Stimulated activated CD8-positive, alpha-beta memory T cell treated with anti-CD3 and anti-CD28 coated beads, Interleukin-4, amount 100 ng/mL, for 24 hours (primary cell): ENCODE measurements at places on chromosomes 11 and 22.

DNA sequence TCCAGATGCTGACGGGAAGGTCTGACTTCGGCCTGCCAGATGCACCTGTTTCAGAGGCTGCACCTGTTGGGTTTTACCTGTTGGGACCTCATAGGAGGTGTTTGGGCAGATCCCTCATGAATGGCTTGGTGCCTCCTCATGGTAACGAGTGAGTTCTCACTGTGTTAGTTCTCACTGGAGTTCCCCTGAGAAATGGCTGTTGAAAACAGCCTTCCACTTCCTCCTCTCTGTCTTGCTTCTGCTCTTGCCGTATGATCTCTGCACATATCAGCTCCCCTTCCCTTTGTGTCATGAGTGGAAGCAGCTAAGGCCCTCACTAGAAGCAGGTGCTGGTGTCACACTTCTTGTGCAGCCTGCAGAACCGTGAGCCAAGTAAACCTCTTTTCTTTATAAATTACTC, 207.6 kb upstream of the SEZ6L start:
- DNase-seq = no peak

DNA sequence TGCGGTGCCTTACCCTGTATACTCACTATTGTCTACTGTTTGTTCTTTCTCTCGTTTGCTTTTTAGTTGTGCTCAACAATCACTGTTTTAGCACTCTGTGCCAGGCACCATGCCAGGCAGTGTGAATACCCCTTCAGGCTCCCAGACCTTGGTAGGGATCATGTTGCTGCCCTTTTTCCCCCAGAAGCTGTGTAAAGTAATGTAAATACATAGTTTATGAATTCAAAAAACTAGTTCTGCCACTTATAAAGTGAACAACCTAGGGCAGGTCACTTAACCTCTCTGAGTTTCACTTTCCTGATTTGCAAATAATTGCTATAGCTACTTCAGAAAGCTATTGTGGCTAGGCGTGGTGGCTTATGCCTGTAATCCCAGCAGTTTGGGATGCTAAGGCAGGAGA, 81.0 kb upstream of the CTSC start:
- DNase-seq = no peak

- no peak for DNase-seq
These were observed 51.8 kb downstream of the ALX4 start for GRCh38 chr11:44258190-44258489.

DNA sequence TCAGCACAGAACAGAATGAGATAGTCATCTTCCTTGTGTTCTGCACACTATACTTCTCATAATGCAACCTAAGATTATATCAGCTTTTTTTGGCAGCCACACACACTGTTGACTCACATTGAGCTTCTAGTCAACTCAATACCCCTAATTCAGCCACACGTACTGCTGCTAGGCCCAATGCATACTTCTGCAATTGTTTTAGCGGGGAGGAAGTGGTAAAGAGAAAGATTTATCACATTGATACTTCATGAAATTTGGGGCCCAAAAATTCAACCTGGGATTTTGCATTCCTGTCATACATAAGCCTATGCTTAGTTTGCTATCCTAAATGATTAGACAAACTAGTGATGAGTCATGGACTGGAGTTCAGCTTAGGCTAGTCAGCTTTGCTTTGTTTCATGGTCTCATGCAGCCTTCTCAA, 8.6 kb upstream of the UPB1 start:
- DNase-seq = no peak

- DNase-seq = no peak
These were observed 231.0 kb downstream of the TTC28 start for GRCh38 chr22:28448625-28449024.

DNA sequence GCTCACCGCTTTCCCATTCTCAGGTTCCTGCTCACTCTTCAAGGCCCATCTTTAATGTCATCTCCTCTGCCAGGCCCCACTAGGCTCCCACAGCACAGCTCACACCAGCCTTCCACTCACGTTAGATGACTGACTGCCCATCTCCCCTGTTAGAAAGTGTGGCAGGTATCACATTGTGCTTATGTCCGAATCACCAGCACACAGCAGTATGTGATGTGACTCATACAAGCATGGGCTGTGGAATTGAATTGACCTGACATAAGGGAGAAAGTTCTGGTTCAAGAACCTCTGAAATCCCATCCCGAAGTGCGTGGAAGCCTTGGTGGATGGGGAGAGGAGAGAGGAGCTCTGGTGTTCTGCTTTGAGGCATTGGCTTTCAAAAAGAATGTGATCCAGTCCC, 6.5 kb downstream of the VSTM5 start:
- no peak for DNase-seq

GRCh38 chr11:39365809-39366436, 2093.5 kb downstream of the LRRC4C start:
- DNase-seq = no peak

DNA sequence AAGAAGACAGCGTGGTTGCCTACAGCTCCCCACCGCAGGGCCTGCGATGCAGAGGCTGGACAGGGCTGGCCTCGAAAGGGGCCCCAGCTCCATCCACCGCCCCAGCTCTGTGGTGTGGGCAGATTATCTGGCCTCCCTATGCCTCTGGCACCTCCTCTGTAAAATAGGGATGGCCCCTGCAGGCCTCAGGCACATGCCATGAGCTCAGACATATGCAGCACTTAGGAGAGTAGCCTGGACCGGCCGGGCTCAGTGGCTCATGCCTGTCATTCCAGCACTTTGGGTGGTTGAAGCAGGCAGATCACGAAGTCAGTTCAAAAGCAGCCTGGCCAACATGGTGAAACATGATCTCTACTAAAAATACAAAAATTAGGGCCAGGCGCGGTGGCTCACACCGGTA, 7.4 kb downstream of the APOBEC3D start:
- no peak for DNase-seq

DNA sequence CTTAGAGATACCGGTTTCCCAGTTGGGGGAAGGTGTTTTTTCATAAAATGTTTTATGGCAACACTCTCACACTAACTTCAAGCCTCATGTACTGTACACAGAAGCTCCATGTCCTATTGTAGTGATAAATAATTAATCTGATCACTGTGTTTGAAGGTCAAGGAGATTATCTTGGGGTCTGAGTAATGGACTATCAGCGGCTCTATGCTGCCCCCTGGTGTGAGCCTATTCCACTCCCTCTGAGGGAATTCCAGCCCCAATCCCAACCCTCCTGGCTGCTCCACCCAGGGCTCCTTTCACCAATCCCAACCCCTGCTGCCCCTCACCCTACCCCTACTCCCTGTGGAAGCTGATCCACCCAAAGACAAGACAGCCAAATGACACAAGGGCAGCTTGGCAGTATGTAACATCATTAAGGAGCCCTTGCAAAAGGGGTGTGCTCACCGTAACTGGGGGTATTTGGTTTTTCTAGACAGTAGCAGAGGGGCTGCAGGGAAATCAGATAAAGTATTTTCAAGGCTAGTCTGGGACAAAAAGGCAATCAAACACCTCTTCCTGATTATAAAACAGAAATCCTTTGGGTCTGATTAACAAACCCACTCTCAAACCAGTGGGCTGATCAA, 22.3 kb downstream of the HPS4 start:
- DNase-seq = no peak

GRCh38 chr11:57481915-57482781, 21.8 kb downstream of the RTN4RL2 start:
- no peak for DNase-seq

- no peak for DNase-seq
These were observed at the start of gene MOGAT2 for GRCh38 chr11:75717608-75718418. Gene MOGAT2 (plus strand): TSS chr11:75717838. CDS start chr11:75717889, 51 bp downstream.

DNA sequence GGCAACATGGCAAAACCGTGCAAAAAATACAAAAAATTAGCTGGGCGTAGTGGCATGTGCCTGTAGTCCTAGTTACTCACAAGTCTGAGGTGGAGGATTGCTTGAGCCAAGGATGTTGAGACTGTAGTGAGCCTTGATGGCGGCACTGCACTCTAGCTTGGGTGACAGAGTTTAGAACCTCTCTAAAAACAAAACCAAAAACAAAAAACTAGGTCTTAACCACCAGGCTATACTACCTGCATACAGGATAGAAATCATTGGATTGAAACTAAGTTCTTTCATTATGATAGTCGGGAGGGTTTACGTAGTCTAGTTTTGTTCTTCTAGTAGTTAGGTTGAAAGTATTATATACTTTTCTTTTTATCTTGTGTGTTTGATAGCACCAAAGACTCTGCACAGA, 5.8 kb downstream of the RNF214 start:
- no peak for DNase-seq

DNA sequence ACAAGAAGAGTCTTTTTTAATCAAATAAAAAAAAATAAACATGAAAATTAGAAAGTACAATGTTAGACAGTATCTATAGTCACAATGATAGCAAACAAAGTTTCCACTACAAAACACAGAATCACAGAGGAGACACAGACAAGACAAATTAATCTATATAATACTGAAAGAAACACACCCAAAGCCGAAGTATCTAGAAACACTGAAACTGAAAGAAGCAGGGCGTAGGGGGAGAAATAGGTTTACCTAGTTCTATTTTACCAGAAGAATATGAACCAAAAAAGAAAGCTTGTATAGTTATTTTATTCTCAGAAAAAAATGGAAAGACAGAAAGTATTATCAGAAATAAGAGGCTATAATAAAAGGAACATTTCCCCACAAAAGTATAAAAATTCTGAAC, 27.1 kb upstream of the NUP50 start:
- DNase-seq = no peak

- DNase-seq = no peak
These were observed 692.5 kb downstream of the KCNA4 start for GRCh38 chr11:29324328-29324727.

DNA sequence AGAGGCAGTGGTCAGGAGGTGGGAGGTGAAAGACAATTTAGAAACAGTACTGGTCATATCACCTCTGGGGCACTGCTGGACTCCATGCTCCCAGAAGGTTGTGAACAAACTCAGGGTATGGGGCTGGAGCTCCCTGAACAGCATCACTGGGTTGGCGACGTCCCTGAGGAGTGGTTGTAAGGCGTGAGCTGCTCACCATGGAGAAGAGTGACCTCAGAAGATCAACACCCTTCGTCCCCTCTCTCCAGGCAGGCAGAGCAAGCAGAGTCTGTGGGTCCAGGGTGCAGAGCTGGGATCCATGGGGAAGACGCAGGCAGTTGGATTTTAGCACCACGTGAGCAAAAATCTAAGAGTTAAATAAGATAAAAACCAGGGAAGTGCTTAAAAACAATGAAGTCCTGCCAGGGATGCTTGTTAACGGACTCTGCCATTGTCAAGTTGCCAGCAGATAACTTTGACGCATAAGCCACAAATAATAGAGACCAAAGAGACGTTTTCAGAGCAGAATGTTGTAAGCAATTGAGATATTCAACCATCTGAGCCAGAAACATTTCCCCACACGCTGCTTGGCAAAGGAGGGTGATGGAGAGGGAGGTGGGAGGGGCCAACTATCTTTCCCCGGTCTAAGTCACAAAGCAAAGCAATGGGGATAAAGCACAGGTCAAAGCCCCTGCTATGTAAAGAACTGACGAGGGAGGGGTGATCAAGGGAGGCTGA, 13.6 kb downstream of the PNPLA5 start:
- no peak for DNase-seq

GRCh38 chr22:16776080-16776479, 49.1 kb downstream of the XKR3 start:
- DNase-seq = no peak

- no peak for DNase-seq
These were observed 18.4 kb downstream of the KCNQ1 start for GRCh38 chr11:2462986-2463765.

DNA sequence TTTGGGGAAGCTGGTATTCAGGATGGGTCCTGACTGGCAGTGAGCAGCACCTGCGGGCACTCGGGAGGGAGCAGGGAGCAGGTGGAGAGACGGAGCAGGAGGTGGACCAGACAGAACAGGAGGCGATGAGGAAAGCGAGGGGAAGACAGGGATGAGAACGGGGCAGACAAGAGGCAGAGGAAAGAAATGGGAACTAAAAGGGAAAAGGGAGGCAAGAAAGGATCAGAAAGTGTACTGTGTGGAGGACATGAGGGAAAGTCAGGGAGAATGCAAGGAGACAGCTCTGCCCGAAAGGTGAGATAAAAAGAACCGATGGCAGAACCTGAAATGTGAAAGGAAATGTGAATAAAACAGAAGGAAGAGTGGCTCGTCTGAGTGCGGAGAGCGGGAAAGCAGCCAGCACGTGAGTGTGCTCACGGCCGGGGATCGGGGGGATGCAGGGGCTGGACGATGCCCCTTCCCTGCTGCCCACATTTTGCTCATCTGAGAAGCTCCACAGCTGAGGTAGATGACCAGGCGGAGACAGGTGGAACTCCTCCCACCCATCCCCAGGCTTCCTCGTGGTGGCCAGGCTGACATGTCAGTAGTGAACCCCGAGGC, 494.4 kb upstream of the B3GAT1 start:
- no peak for DNase-seq

DNA sequence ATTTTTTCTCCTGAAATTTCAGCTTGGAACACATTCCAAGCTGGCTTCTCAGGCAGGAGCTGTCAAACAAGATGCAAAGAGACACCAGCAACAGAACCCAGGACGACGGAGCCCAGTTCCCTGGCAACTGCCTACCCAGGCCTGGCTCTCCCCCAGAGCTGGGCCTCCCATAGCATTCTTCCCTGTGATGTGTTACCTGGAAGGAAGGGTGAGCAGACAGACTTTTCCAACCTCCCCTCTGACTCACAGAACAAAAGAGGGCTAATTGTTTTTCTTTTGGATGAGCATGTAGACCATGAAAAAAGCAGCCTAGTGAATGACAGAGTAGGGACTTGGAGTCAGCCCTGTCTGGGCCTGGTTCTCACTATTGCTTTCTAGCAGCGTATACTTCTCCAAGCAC, 55.3 kb upstream of the BMAL1 start:
- no peak for DNase-seq

GRCh38 chr11:45078236-45079074, 68.0 kb upstream of the PRDM11 start:
- DNase-seq = no peak

DNA sequence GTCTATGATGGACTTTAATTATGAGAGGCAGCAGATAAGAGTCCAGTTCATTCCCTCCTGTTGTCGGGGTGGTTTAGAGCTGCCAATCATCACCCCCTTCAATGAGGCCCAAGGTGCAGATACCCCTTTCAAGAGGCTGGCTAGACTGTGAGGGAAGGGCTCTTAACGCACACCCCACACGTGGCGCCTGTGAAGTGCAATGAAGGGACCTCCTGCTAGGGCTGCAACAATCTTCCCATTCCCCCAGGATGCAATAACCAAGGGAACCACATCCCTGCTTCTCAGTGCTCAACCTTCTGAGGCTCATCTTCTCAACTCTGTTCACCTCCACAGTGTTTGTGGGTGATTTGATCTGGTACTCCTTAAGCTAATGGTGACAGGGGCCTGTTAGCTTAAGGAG, 19.0 kb downstream of the TENM4 start:
- DNase-seq = no peak
